ENCODE measurements at places on chromosomes 12 and 14.

DNA sequence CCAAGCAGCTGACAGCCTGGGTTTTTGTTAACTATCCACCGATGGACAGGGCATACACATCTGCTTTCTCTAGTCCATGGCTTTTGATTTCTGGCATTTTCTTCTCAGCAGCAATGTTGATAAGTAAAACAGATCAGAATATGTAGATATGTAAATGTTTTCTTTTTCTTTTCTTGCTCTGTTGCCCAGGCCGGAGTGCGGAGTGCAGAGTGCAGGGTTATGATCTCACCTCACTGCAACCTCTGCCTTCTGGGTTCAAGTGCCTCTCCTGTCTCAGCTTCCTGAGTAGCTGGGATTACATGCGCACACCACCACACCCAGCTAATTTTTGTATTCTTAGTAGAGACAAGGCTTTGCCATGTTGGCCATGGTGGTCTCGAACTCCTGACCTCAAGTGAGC, 27.9 kb downstream of the CLEC9A start:
- DNase-seq = no peak

GRCh38 chr12:17992002-17992656, 97.9 kb downstream of the RERGL start:
- DNase-seq = peak; percentile 81

DNA sequence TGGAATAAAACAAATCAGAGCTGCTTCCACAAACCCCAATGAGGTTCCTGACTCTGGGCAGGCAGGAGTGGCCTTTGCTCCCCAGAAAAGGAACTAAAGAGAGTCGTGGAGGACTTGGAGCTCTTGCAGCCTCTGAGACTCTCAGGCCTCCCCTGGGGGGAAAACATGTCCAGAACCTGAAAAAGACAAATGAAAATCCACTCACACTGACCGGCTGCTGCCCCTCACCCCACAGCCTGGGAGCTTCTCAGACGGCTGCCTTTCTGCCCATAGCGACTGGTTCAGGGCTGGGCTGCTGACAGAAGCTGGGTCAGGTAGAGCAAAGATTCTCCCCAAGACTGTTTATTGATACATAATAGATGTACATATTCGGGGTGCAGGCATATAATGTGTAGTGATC, 356.0 kb downstream of the ADGRD1 start:
- no peak for DNase-seq

DNA sequence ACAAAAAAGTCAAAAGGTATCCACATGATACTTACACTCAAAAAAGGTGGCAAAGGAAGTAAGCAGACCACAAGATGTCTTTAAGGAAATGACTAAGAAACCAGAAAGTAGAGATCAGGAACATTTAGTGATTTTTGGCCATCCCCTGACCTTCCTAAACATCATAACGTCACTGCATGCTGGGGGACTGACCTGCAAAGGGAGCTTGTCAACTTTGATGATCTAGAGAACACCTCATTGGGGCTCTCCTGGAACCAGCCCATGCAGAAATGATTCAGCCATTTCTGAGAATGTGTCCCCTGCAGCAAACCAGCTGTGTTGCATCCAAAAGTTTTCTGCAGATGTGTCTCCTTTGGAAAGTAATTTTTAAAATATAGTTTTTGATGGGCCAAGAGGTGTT, 152.2 kb upstream of the RASSF8 start:
- DNase-seq = no peak

GRCh38 chr14:57747036-57747435, 118.9 kb downstream of the SLC35F4 start:
- DNase-seq = no peak

- no peak for DNase-seq
Observed at GRCh38 chr14:99626041-99626648, 18.8 kb upstream of the HHIPL1 start.

DNA sequence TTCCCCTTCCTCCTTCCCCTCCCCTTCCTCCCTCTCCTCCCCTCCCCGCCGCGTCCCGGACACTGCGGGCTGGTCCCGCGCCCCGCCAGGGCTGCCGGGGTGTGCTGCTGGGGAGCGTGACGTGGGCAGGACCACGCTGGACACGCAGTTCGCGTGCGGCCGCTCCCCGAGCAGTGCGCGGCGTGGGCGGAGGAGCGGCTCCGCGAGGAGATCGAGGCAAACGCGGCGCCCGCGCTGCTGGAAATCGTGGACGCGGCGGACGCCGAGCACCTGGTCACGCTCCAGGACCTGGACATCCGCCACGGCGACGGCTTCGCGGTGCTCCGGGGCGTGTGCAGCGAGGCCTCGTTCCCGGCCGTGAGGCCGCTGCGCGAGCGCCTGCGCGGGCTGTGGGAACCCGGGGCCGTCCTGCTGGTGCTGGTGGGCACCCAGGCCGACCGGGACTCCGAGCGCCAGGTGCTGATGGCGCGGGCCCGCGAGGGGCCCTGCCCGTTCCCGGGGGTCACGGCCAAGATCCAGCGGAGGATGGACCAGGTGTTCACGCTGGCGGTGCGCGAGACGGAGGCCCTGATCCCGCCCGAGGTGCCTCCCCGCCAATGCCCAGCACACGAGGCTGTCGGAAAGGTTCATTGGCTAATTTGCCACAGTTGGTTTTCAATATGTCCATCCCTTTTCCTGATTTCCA, 84.3 kb downstream of the TNFAIP2 start:
- no peak for DNase-seq

DNA sequence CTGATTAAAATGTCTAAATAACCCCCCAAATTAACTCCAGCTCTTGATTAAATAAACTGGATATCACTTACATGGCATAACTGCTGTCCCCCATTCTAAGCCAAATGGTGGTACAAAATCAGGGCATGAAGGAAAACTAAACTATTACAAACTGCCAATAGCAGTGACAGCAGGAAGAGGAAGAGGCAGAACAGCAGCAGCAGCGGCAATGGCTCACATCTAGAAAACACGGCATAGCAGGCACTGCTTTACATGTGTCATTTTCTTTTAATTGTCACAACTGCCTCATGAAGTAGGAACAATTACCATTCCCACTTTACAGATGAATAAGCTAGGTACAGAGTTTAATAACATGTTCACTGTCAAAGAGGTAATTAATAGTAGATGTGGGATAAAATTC, 92.0 kb downstream of the EPS8 start:
- no peak for DNase-seq

GRCh38 chr14:48983351-48983888, 602.8 kb downstream of the RPS29 start:
- DNase-seq = no peak

GRCh38 chr12:81500788-81501187, 258.4 kb downstream of the PPFIA2 start:
- no peak for DNase-seq

GRCh38 chr12:1494856-1495255, 99.5 kb downstream of the FBXL14 start:
- no peak for DNase-seq

GRCh38 chr14:32756173-32756572, 182.5 kb upstream of the NPAS3 start:
- no peak for DNase-seq

DNA sequence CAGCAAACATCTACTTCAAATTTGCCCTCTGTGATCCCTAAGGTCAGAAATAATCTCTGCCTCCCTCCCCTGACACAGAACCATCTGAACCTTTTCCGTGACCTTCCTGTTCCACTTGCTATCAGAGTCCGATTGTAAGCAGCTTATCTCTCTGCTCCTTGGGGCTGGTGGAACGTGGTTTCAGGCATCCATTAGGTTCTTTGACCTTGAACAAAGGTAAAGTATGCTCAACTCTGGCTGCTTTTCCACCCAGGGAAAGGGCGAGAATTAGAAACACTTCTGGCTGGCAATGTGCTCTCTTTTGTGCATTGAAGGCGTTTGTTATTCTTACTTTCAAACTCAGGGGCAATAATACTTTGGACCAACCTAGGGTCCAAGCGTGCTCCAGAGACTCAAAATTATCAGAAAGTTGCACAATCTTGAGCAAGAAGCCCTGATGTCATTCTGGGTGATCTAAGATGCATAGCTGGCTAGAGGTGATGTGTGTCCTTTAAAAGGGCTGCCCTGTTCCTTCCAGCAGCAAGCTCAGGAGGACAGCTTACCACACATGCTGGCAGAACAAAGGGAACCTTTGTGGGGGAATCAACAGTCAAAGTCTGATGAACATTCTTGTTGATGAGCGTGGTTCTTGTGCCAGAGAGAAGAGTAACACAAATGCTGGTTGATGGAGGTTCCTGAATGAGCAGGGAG, 29.8 kb downstream of the ADGRD1 start:
- DNase-seq = no peak

DNA sequence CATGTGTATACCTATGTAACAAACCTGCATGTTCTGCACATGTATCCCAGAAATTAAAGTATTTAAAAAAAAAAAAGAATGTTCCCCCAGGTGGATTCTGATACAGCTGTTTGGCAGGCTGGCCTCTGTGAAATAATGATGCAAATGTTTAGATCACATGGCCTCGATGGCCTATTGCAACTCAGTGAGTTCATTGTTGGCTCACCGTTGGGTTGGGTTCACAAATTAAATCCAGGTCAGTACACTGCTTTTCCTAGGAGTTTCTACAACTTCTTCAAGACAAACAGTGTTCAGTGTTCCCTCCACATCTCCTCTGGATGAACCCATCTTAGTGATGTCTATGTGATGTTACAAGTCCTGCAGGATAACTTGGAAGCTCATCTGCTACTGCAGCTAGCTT, 58.3 kb upstream of the STXBP6 start:
- no peak for DNase-seq
